SK-N-SH (cell line): ENCODE measurements at places on chromosomes 5 and 9. TPM values are rescaled to one million over a fixed set of nuclear protein-coding genes. Genes with fewer than 3 reads are reported as not detected.

The ADAMTS12 gene
- 2.5 and 4.1 TPM in 2 replicates for polyA plus RNA-seq

DNA sequence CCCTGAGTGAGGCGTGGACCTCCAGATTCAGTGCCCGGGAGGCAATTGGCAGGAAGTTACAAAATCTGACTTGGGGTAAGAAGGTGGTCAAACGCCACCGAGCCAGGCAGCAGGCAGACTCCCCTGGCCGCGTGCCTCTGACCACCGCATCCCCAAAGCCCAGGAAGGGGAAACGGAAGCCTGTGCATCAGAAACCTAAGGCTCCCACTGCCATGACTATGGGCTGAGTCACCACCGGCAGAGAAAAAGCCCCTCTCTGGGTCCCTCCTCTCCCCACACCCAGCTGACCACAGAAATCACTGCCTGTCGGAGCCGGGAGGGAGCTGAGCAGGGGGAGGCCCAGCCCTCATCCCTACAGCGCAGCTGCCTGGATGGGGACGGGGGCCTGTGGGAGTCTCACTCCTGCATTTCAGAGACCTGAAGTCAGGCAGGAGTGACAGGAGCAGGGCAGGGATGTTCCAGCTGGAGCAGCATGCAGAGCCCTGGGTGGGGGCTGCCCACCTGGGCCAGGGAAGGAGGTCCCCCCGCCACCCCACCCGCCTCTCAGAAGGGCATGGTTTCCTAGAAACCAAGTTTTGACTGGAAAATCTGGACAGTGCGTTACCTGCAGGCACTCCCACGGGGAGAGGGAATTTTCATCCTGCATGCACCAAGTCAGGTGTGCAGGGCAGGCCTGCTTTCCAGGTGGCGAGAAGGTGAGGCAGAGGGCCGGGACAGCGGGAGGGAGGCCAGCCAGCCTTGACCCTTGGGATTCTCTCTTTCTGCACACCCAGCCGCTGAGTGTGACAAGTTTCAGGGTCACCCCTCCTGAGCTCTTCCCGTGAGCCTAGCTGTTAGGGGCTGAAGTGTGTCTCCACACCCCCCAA is 68.2 kb downstream of the LRSAM1 start:
- no peak overlapping the region for H3K4me3 ChIP-seq
- DNase-seq, result no peak
- peaks cover 34% of the 10 kb centered on the region; the same call in 1 of the 2 replicates for H3K36me3 ChIP-seq
- peak overlapping the region; percentile 99 for H3K27ac ChIP-seq
- no peaks in the 10 kb centered on the region for H3K27me3 ChIP-seq
- H3K4me1 ChIP-seq, result peaks cover 35% of the 10 kb centered on the region

The GNA14 gene
- polyA plus RNA-seq, result 0.15 and 0.26 TPM in 2 replicates

DNA sequence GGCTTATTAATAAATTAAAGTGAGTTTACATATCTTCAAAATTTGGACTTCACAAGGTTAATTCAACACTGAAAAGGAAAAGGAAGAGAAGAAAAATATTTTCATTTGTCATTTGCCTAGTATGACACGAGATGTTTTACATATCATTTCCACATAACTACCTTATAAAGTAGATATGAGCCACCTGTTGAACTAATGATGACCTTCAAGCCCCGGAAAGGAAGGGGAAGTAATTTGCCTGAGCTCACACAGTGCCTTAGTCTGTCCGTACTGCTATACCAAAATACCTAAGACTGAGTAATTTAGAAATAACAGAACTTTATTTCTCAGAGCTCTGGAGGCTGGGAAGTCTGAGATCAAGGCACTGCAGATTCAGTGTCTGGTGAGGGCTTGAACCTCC is 17.9 kb downstream of the CMYA5 start:
- no peak overlapping the region for H3K27ac ChIP-seq
- no peak overlapping the region for H3K4me3 ChIP-seq
- H3K27me3 ChIP-seq, result no peaks in the 10 kb centered on the region
- DNase-seq, result no peak
- H3K36me3 ChIP-seq, result no peaks in the 10 kb centered on the region

The PCDHA9 gene
- polyA plus RNA-seq, result 0.02 TPM in 2 replicates

The OLFML2A gene
- polyA plus RNA-seq, result 4.8 and 7.7 TPM in 2 replicates

The CCDC187 gene
- not detected in 2 replicates for polyA plus RNA-seq

DNA sequence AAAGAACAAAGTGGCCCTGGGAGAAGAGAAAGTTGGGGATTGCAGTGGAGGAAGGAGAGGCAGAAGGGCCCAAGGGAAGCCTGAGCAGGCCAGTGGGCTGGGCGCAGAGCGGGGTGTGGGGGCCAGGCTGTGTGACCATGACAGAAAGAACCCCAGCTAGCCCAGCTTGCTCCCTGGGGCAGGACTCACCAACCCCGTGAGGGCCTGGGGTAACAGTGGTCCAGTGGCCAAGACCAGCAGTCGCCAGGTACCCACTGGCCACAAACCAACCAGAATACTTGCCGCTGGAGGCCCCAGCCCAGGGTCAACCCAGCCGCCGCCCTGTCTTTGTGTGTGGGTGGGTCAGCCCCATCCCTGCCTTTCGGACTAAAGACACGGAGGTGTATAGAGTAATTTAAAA is 146.5 kb downstream of the CACNA1B start:
- H3K27ac ChIP-seq, result no peak overlapping the region
- no peaks in the 10 kb centered on the region for H3K27me3 ChIP-seq
- H3K36me3 ChIP-seq, result no peaks in the 10 kb centered on the region
- no peaks in the 10 kb centered on the region for H3K4me1 ChIP-seq
- no peak overlapping the region for H3K4me3 ChIP-seq

GRCh38 chr5:59132131-59132530 is 549.3 kb downstream of the RAB3C start:
- DNase-seq, result no peak
- no peak overlapping the region; the same call in 1 of the 2 replicates for H3K27ac ChIP-seq
- peaks cover 18% of the 10 kb centered on the region for H3K4me1 ChIP-seq
- H3K36me3 ChIP-seq, result no peaks in the 10 kb centered on the region

GRCh38 chr5:395156-395920 is 47.6 kb upstream of the EXOC3 start:
- no peaks in the 10 kb centered on the region for H3K36me3 ChIP-seq
- DNase-seq, result peak; percentile 48
- peaks cover 4% of the 10 kb centered on the region; the same call in 1 of the 2 replicates for H3K4me1 ChIP-seq
- no peak overlapping the region for H3K4me3 ChIP-seq
- no peaks in the 10 kb centered on the region for H3K27me3 ChIP-seq
- H3K27ac ChIP-seq, result no peak overlapping the region

- no peak for DNase-seq
- H3K27me3 ChIP-seq, result no peaks in the 10 kb centered on the region; the same call in 1 of the 2 replicates
- no peaks in the 10 kb centered on the region for H3K36me3 ChIP-seq
- no peak overlapping the region for H3K27ac ChIP-seq
- no peak overlapping the region for H3K4me3 ChIP-seq
- H3K4me1 ChIP-seq, result no peaks in the 10 kb centered on the region
Observed at GRCh38 chr5:86689103-86689729, 71.5 kb downstream of the COX7C start.

- no peaks in the 10 kb centered on the region for H3K36me3 ChIP-seq
- no peak overlapping the region for H3K27ac ChIP-seq
- no peak overlapping the region for H3K4me3 ChIP-seq
- DNase-seq, result no peak
Observed at GRCh38 chr5:125609011-125609410, 814.2 kb upstream of the GRAMD2B start.
